ENCODE measurements at places on chromosomes 16 and 17.

DNA sequence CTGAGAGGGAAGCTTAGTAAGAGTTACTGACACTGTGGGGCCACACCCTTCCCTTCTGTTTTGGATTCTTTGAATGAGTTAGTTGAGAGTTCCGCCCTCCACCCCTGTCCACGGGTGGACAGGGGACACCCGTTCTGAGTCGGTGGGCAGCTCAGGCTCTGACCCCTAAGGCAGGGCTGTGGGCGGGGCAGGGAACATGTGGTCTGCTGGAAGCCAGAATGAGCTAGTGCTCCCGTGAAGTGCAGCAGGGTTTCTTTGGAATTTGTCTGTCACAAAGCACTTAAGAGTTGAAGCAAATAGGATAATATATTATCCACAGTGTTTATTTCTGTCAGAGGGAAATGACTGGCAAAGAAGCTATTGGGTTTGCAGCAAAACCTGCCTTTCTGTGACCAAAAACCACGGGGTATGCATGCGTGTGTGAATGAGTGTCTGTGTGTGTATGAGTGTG lies 90.1 kb downstream of the CLEC16A start:
- no peak for DNase-seq

DNA sequence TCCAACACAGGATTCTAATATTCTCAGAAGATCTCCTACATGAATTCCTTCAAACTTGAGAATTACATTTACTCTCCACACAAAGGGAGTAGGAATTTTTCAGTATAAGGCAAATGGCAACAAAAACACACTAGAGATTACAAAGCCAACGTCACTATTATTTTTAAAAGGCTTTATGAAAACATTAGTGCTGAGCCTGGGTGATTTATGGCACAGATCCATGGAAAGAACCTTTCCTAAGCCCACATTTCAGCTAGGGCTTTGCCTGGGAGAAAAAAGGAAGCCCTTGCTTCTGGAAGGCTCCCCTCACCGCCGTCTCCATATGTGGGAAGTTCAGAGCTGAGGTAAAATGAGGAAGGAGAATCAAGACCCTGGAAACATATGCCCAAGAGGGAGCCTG lies 499.4 kb upstream of the HSBP1 start:
- no peak for DNase-seq

GRCh38 chr17:57945996-57946797 lies 9.0 kb downstream of the CUEDC1 start:
- no peak for DNase-seq

DNA sequence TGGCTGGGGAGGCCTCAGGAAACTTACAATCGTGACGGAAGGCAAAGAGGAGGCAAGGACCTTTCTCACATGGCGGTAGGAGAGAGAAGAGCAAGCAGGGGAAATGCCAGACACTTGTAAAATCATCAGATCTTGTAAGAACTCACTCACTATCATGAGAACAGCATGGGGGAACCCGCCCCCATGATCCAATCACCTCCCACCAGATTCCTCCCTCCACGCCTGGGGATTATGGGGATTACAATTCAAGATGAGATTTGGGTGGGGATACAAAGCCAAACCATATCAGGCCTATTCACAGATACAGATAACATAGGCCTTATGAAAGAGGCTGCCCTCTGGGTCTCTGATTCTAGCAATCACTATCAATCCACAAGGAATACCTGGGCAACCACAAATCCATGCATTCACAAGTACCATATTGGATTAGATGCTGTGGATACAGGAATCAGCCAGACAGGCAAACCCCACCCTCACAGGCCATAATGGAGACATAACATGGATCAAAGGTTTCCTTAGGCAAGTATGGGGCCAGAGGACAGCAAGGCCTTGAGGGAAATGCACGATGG lies 284.9 kb downstream of the SOX9 start:
- DNase-seq: no peak

DNA sequence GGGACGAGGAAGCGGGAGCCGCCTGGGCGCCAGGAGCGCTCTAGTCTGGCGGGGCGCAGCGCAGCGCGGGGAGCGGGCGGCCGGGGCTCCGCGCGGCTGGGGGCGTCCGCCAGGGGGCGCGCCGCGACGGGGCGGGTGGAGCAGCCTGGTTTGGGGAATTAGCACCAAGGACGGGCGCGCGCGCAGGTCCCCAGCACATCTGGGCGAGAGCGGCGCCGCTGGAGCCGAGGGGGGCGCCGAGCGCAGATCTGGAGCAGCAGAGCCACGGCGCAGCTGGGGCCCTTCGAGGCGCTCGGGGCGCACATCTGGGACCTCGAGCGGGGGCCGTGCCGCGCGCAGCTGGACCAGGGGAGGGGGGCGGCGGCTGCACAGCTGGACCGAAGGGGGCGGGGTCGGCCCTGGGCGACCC lies at the start of gene NXPH3:
TSS of gene NXPH3 (plus strand) at position 193 of the 409 bp plus-strand sequence. CDS start 349 bp downstream, outside the sequence.
- no peak for DNase-seq

- no peak for DNase-seq
These were observed 71.2 kb downstream of the OMG start for GRCh38 chr17:31225831-31226230.

GRCh38 chr16:685967-686366 lies 1.8 kb upstream of the JMJD8 start:
- DNase-seq: no peak

DNA sequence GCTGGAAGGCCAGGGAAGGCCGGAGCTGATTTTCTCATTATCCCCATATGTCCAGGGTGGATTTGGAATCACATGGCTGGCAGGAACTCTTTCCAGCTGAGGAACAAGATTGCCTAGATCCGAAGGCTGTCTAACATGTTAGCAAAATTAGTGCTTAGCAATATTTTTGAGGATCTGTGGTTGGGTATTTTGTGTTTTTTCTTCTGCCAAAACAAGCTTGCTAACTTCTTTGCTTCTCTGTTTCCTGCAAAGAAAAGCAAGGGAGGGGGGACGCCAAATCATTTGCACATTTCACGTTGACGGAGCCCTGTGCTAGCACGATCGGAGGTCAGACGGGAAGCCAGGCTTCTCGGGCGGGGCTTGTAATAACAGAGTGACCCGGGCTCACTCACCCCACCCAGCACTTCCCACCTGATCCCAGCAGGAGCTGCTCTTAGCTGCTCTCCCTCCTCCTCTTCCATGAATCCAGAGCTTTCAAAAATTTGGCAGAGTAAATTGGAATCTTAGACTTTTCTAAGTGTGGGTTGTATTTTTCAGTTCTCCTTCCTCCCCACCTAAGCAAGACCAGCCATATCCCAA lies 33.3 kb upstream of the FOXF1 start:
- no peak for DNase-seq

DNA sequence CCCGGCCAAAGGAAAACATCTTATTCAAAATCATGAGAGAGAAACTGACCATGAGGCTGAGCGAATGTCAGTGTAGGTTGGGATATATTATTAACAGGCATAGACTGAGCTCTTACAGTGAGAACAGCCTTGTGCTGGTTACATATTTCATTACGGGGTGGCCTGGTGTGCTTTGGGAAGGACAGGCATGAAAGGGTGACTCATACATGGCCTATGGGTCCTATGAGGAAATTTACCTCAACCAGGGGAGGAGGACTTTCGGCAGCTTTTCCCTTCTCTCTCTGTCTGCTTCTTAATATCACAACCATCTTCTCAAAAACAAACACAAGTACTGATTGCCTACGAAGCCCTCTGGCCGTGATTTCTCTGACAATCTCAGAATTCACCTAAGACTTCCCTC lies 579.1 kb downstream of the CDH13 start:
- no peak for DNase-seq

DNA sequence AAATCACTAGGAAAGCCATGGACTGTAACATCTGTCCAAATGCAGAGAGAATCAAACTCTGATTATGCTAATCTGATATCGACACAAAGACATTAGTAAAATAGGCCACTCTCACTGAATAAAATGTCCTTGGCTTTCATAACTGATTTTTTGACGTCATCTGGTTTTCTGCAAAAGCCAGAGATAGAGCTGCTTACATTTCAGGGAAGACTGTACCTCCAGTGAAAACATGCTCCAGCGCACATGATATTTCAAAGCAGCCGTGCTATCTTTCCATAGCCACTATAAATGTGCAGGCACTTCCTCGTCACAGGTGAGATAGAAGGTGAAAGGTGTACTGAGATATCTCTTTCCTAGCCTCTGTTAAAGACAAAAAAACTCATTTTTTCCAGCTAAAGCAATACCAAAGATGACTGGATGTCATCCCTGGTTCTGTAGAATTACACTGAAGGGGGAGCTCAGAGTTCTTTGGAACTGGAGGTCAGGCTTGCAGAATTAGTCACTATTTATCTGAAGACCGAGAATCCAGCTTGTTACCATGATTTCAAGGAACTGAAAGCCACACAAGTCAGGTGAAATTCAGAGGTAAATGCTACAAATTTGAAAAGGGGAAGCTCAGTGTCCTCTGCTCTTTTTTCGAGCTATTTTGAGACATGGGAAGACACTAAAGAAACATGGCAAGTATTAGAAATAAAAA lies 249.5 kb downstream of the CA10 start:
- DNase-seq: no peak

GRCh38 chr16:89510526-89510925 lies 2.3 kb downstream of the SPG7 start:
- DNase-seq: no peak

DNA sequence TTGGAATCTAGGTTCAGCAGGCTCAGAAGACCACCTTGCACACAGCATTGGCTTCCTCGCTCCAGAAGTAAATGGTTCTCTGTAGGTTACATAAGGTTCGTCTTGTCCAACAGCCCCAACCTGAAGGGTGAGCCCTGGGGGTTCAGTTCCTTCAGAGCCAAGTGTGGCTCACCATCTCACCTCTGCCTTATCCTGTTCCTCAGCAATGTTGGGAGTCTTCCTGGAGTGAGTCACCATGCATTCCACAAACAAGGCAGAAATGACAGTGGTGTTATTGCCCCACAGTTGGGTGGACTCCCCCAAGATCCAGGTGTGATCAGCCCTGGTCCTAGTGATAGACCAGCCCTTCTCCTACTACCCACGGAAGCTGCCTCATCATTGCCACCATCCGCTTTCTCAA lies 26.8 kb upstream of the SMPD3 start:
- no peak for DNase-seq

- DNase-seq: no peak
These were observed 17.3 kb upstream of the FOXK2 start for GRCh38 chr17:82502207-82502606.

DNA sequence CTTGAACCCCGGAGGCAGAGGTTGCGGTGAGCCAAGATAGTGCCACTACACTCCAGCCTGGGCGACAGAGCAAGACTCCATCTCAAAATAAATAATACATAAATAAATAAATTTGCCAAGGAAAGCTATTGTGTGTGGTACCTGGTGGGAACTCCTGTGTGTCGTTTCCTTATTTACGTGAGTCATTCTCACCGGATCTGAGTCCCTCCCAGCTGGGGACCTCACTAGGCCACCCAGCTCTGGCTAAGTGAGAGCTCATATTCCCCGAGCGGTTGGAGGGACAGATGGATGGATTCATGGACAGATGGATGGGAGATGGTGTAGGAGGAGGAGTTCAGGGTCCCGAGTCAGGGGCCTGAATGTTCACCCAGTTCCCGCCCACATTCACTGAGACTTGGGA lies 22.9 kb upstream of the C1QL1 start:
- DNase-seq: no peak

- no peak for DNase-seq
These were observed 8.7 kb upstream of the FLYWCH2 start for GRCh38 chr16:2874032-2874911.

DNA sequence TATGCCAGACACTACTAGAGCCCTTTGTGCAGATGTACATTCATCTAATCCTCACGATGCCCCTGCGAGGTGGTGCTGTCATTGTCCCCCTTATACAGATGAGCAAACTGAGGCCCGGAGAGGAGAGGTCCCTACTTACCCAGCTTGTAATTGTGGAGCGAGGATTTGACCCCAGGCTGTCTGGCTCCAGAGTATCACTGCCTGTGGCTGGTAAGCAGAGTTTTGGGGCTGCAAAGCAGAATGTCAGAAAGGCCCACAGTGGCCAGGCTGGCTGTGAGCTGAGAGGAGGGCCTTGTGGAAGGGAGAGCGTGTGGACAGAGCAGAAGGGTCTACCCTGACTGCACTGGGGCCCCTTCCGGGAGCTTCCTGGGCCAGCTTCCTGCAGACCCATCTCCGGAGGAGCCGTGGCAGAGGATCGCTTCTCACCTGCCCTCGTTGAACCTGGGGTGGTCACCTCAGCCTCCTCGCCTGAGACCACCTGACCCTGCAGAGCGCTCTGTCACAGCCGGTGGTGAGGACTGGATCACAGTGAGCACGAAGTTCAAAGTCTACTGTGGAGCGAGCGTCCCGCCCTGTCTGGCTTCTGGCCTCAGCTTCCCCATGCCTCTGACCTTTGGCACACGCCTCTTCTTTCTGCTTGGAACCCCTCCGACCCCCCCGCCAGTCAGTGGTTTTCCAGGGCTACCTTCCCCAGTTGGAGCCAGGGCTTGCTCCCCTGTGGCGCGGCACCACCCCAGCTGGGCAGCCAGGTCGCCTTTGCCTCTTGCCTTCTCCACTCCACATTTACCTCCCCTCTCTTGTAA lies 12.1 kb downstream of the CMIP start:
- DNase-seq: no peak

DNA sequence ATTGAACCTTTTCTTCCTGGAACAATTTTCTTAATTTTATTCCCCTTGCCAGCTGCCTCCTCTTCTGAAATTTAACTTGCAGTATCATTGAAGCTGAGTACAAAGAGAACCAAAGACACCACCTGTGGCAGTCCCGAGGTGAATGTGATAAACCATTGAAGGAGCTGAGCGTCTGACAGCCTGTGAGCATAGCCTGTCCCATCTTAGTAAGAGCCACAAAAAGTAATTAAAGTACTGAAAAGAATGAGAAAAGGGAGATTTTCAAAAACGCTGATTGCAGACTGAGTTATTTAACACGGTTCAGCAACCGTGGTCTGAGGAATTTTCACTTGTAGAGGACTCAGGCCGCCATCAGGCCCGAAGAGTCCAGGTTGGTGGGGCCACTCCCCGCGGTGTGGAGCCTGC lies 27.2 kb upstream of the ST6GALNAC1 start:
- DNase-seq: no peak

DNA sequence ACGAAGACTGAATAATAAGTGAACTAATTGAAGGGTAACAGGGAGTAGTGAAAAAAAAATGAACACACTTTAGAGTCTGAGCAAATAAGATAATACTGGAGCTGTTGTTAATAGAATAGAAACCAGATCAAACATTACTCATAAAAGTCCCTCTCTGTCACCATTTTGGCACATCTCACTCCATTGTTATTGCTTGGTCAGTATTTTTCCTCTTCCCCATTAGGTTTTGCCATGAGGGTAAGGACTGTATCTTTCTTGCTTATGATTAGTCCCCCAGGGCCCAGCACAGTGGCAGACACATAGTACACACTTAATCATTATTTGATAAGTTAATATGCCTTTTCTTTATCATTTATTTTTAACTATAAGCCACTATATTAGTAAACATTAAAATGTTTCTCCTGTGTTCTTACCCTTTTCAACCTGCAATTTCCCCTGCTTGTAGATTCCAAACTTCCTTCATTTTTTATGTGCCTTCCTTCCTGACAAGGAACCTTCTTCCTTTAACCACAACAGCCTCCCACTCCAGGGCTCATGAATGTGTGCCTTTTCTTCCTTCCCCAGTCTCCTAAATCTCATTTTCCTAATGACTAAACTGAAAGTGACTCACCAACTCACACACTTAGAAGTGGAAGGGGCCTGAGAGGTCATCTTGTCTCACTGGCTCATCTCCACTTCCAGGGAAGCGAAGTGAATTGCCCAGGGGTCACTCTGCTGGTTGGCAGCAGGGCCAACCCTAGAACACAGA lies 88.2 kb upstream of the HAS3 start:
- no peak for DNase-seq

- no peak for DNase-seq
These were observed 7.8 kb upstream of the TBC1D3B start for GRCh38 chr17:36184023-36184765.
